ENCODE measurements at places on chromosomes 7 and 10. TPM values are rescaled to one million over a fixed set of nuclear protein-coding genes. Genes with fewer than 3 reads are reported as not detected.
A peak's percentile ranks its signal among the peaks of the same experiment; 100 is the strongest.

DNA sequence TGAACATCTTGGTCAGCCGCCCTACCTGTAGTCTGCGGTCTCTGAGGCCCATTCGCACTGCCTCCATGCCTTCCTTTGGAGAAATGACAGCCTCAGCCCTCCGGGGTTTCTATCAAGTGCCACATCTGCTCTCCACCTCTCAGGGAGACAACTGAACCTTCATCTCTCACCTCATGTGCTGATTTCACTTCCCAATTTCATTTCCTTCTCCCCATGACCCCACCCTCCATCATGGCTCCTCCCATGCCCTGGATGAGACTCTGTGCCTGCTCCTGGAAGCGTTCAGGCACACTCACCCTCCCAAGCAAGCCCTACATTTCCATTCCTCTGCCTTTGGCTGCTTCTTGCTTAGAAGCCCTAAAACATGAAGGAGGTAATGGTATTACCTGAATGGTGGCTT lies 7.8 kb upstream of the SCD start:
- DNase-seq = no peak

DNA sequence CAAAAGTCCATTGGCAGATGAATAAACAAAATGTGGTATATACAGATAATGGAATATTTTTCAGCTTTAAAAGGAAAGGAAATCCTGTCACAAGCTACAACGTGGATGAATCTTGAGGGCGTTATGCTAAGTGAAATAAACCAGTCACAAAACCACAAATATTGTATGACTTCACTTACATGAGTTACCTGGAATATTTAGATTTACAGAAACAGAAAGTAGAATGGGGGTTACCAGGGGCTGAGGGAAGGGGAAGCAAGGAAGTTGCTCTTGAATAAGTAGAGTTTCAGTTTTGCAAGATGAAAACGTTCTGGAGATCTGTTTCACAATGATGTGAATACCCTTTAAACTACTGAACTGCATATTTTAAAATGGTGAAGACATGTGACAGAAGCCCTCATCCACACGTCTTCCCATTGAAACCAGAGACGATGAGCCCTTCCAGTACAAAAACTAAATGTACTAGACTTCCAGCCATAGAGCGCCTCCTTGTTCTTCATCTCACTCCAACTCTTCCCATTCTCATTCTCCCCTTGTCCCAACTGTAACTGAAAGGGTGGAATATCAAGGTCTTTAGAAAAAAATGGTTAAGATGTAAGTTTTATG lies 62.4 kb downstream of the MICU1 start:
- DNase-seq = no peak

The BET1 gene
- 72.7 TPM for total RNA-seq

The TET1 gene
- not detected for total RNA-seq

DNA sequence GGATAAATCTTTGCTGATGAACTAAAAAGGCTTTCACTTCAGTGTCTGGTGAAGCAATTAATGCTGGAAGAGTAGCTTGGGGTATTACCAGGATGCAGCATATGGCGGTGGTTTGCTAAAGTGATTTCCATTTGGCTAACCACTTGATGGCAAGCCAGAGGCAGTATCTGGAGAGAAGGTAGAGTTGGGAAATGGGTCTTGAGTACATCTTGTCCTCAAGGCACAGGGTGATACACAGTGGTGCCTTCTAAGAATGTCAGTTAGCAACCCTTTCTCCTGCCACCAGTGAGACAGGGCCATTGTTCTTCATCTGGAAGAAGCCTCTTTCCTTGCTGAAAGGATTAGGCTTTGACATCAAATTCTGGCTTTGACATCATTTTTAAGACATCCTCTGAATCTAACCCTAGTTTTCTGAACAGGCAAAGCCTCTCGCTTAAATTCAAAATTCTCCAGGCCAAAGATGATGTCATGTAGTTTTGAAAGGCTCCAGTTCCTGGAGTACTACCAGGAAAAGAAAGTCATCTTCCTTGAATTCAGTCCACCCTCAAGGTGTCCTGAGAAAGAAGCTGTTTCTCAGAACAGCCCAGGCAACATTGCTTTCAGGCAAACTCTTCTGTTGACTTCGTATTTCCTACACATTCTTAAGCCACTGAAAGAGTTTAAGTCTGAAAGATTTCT lies 162.4 kb downstream of the ARID5B start:
- peak; percentile 41 for DNase-seq

GRCh38 chr10:116787893-116788665 lies 45.7 kb upstream of the HSPA12A start:
- DNase-seq = peak; percentile 57

DNA sequence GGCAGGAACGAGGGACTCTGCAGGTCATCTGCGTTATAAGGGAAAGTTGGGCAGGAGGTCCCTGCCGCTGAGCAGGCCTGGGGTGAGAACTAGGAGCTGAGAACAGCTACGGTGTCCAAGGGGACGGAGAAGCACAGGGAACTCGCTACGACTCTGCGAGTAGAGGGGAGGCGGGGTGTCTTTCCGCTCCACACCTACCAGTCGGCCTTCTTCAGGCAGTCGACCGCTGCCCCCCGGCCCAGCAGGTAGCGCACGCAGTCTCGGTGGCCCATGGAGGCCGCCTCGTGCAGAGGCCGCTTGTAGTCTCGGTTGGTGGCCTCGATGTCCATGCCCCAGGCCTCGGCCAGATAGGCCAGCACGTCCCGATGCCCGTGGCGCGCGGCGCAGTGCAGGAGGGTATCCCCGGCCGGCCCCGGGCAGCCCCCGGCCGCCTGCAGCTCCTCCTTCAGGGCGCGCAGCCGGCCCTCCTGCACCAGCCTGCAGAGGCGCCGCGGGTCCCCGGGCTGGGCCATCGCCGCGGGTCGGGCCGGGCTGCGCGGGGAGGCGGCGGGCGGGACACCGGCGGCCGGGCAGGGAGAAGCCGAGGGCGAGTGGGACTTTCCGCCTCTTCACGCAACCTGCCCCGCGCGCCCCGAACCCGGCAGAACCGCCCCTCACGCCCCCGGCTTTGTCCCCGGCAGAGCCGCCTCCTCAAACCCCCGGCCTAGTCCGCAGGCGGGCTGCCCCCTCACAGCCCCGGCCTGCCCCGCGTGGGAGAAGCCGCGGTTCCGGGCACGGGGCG lies 660 bp downstream of the ANKRD16 start:
- DNase-seq = peak; percentile 27

DNA sequence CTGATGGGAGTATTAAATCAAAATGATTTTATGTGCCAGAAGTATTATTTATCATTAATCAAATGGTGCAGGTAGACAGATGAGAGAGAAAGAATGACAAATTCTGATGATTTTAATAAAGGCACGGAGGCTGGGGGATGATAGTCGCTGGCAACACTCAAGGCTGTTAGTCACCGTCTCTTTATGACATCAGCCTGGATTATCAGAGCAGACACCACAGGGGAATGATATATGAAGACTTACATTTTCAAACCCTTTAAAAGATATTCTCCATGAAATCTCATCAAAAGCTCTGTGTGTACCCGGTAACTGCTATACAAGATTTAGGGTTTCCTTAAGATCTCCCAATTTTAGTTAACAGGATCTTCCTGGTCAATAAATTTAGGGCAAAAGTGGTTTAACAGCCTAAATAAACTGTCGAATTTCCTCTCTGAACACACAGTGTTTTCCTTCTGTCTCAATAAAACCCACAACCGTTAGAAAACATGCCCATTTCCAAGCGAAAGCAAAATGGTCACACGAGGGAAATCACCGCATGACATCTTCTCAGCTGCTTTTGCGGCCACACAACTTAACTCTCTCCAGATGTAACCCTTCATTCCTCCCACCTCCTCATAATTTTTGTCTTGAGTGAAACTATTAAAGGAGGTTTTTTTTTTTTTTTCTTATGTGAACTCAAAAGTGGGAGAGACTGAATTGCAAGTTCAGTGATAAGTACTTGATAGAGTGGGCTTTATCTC lies 133.2 kb upstream of the FAM171A1 start:
- DNase-seq = no peak

DNA sequence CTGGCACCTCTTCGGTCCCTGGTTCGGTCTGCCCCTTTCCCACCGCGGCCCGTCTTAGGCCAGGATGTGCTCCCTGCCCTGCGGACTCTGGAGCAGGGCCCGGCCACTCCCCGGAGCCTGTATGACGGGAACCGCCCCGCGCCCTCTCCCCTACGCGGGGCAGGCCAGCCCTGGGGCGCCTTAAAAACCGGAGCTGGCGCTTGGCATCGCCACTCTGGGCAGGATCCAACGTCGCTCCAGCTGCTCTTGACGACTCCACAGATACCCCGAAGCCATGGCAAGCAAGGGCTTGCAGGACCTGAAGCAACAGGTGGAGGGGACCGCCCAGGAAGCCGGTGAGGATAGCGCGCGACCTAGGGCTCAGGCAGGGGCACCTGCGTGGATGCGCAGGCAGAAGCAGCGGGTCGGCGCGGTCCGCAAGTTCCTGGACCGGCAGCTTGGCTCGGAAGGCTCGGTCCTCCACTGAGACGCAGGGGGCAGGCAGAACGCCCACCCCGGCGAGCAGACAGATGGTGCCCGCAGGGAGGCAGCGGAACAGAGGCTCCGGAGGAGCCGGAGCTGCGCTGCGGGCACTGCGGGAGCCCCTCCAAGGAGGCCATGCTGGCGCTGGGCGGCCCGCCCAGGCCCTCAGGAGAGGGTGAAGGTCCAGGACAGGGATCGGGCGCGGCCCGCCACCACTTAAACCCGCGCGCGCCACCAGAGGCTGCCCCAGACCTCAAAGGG lies at the start of gene ADIRF:
TSS of gene ADIRF (plus strand) at position 212 of the 723 bp plus-strand sequence. CDS start at position 275, 63 bp downstream.
- DNase-seq = peak; percentile 92

DNA sequence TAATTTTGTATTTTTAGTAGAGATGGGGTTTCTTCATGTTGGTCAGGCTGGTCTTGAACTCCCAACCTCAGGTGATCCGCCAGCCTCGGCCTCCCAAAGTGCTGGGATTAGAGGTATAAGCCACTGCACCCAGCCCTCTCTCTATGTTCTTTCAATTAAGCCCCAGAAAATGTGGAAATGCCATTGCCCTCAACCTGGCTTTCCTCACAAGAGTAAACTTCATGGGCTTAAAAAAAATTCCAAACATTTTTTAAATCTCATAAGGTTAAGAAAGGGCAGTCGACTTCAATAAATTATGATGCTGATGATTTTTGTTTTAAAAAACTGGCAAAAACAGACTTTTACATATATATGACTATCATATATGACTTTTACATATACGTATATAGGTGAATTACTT lies 107.6 kb downstream of the TES start:
- DNase-seq = no peak

DNA sequence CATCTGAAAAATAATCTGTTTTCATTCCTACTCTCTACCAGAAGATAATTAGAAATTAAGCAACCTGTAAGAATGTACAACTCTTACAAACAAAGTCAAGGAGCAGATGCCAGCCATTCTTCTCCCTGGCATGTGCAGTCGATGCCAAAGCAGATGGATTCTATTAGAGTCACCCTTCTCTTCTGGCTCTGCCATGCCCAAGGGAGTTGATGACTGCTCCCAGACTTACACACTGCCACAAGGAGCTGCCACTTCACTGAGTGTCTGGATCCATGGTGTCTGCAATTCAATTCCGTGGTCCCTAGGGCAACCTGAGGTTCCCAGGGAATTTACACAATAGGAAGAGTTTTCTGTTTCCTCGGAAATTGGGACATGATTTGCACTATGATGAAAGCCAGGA lies 89.1 kb upstream of the IFRD1 start:
- no peak for DNase-seq

DNA sequence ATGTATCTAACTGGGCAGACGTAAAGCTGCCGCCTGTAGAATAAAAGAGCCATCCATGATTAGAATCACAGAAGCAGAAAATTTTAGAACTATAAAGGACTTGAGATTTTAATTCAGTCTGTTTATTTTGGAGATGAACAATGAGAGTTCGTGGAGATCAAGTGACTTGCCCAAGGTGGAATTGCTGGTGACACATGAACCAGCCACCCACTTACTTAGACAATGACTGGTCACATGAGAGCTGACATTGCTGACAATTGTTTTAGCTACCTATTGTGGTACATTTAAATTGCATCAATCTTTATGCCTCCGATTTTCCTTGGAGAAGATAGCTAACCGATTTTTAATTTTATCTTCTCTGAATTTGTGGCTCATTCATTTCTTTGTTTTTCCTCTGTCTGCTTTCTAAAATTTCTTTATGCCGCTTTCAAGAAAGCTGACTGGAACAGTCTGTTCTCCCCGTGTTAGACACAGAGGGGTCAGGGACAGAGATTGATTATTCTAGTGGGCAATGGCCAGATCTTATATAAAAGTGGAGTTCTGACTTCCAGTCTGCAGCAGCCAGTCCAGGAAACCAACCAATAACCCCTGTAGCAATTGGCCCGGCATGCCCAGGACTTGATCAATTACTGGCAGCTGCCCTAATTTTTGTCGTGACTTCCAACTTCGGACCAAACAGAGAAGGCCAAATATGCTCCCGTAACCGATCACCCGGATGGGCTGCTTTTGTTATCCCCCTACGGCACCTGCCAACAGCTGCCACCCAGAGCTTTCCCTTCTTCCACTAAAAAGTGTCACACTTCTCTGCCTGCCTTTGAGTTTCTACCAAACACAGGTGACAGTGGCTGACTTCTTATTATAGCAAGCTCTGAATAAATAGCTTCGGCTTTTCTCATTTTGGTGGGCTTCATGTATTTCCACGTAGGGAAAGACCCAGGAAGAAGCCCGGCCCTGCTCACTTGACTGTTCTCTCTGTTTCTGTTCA lies 241.6 kb downstream of the CAMK1D start:
- DNase-seq = no peak

DNA sequence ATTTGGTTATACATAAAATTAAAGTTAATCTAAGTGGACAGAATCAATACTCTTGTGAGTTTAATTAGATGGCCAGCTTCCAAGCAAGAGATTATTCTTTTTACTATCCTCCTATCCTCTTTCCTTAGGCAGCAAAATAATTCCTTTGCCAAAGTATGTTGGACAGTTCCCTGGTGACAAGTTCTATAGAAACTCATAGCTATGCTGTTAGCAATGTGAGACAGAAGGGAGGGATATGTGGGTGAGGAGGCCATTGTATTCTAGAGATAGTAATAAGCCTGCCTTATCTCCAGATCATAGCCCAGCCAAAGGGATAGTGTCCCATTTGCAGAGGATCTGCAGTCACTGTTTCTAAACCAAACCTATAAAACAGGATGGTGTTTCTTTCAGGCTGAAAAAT lies 181.6 kb upstream of the HDAC9 start:
- DNase-seq = no peak

- no peak for DNase-seq
Measured at GRCh38 chr10:1178506-1178905, 122.3 kb downstream of the WDR37 start.

DNA sequence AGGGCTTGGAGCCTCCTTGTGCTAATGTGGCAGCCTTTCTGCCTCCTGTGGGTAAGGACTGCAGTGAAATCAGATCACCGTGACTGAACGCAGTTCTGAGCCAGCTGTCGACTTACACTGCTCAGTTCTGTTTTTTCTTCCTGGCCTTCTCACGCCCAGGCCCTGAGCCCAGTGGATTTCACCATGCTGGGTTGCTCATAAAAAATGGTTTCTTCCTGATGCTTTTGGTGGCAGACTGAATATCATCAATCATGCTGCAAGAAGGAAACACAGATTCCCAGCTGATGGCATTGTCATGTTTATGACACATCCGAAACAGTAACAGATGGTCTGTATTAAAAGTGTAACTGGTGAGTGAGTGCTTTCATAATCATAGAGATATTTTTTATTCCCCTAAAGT lies 389.6 kb downstream of the GALNT17 start:
- no peak for DNase-seq

The SORBS1 gene
- total RNA-seq = 1.0 TPM

The GJD4 gene
- total RNA-seq = not detected

GRCh38 chr10:61749291-61749690 lies 86.6 kb downstream of the CABCOCO1 start:
- DNase-seq = no peak
